Hematopoietic multipotent progenitor cell (in vitro differentiated cells): ENCODE measurements at places on chromosomes 1 and 21.

- no peak for DNase-seq
These were observed 13.1 kb downstream of the S100A10 start for GRCh38 chr1:151980287-151981177.

DNA sequence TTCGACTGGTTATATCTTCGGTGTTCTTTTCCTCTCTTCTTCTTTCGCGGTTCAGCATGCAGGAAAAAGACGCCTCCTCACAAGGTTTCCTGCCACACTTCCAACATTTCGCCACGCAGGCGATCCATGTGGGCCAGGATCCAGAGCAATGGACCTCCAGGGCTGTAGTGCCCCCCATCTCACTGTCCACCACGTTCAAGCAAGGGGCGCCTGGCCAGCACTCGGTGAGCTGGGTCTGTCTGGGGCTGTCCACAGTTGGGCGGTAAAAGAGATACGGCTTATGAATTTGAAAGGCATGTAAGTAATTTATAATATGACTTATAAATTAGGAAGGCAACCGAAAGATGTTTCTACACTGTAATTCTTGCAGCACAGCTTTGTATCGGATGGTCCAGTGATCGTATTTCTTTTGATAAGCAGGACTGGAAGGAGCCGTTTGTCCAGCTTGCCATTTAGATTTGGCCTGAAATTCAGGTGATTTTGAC lies 334 bp downstream of the CTH start:
- no peak for DNase-seq

- DNase-seq, result no peak
These were observed 3.2 kb upstream of the PRXL2B start for GRCh38 chr1:2583331-2583791.

- no peak for DNase-seq
These were observed 12.0 kb downstream of the PKP1 start for GRCh38 chr1:201295346-201295745.

DNA sequence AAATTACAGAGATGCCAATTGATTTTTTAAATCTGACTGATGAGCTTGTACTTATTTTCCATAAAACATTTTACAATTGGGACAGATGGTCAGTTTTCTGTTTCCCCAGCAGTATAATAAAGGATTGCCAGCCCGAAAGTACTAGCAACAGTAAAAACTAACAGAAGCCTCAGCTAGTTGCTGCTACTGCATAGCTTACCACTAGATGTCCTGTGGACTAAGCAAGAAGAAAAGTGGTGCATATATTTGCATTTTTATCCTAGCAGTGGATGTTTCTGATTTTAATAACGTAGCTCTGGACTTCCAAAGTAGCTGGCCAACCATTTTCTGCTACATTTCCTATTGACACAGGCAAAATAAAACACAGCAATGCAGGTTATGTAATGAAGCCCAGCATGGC lies 241.5 kb downstream of the BARHL2 start:
- no peak for DNase-seq

GRCh38 chr1:19028110-19028509 lies 71.6 kb upstream of the IFFO2 start:
- no peak for DNase-seq

DNA sequence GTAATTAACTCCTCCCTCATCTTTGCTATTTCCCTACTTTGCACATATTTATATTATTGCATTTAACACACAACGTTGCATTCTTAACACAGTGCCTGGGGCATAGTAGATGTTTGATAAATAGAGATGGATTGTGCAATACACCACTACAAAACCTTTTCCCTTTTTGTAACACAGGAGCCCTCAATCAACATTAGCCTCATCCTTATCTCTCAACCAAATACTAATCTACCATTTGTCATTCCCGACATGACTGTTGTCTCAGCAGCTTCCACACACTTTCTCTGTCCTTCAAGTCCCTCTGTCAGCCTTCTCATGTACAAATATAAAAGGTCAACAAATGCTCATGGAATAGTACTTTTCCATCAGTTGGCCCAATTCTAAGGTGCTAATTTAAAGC lies 78.9 kb upstream of the KCNK2 start:
- DNase-seq, result no peak

DNA sequence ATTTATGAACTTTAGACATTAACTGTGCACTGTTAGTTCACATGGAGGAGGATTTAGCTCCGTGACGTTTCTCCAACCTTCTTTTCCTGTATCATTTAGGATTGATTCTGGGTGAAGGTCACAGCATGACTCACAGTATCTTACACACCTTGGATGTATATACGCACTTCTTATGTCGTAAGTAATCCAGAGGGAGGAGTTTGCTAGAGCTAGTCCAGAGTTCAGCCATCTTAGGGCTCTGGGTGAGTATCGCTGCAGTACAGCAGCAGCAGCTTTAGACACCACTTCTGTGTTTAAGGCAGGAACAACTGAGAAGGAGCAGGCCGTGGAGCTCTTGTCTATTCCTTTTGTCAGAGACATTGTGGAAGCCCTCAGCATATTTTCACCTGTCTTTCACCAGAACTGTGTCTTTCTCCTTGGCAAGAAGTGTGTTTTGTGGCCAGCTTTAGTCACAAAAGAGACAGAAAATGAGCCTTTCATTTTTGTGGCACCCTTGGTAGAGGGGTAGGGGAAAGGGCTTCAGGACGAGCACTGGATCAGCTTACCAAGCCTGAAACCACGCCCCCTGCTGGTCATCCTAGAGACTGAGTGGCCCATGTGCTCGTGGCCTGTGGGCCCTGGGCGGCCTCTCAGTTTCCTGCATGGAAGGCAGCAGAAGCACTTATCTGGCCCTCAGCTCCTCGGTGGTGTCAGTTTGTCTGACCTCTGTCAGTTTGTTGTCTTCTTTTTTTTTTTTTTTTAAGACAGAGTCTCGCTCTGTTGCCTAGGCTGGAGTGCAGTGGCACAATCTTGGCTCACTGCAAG lies 64.0 kb downstream of the ADARB1 start:
- DNase-seq, result peak; percentile 49

DNA sequence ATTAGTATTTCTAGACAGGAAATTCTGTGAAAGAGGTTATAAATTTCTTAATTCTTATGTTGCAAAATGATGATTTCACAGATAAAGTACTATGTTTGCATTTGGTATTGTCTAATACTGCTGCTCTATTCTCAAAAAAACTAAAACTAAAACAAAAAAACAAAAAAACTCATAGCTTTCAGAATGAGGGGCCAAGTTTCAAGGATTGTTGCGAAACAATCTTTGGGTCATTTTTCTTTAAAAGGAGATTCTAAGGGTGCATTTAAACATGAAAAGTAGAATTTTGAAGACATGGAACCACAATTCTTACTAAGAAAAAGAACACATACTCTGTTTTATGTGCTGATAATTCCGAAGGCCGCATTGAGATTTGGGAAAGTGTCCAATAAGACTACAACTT lies 645.1 kb downstream of the ADGRL2 start:
- no peak for DNase-seq

GRCh38 chr1:186957314-186957713 lies 128.6 kb downstream of the PLA2G4A start:
- no peak for DNase-seq

DNA sequence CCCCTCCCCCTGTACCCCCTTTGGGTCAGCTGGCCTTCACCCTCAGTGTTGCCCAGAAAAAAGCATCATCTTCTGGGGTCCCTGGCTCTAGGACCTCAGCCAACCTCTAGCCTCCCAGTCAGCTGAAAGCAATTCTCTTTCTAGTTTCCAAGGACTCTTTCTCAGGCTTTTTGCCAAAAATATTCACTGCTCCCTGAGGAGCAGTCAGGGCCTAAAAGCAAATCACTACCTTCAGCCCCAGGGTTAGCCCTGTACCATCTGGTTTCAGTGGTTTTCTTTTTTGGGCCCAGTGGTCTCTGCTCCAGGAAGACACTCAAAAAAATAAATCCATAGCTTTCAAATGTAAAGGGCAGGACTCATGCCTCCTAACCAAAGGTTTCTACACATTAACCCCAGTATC lies 3.1 kb upstream of the LMOD1 start:
- DNase-seq, result no peak

- DNase-seq, result no peak
These were observed 69.5 kb downstream of the TMPRSS15 start for GRCh38 chr21:18334066-18334465.
